Activated naive CD4-positive, alpha-beta T cell (primary cell): ENCODE measurements at places on chromosomes 13 and 19.

DNA sequence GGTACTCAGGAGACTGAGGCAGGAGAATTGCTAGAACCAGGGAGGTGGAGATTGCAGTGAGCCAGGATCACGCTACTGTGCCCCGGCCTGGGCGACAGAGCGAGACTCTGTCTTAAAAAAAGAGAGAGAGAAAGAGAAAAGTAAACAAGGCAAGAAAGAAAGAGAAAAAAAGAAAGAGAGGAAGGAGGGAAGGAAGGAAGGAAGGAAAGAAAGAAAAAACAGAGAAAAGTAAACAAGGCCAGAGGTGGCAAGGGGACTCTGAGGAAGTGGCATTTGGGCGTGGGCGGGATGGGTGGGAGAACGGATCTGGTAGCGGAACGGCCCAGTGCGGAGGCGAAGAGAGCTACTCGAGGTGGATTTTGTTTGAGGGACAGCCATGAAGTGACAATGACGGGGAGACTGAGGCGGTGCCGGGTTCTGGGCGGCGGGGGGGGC, 7.5 kb upstream of the ARRDC2 start:
- DNase-seq: no peak

DNA sequence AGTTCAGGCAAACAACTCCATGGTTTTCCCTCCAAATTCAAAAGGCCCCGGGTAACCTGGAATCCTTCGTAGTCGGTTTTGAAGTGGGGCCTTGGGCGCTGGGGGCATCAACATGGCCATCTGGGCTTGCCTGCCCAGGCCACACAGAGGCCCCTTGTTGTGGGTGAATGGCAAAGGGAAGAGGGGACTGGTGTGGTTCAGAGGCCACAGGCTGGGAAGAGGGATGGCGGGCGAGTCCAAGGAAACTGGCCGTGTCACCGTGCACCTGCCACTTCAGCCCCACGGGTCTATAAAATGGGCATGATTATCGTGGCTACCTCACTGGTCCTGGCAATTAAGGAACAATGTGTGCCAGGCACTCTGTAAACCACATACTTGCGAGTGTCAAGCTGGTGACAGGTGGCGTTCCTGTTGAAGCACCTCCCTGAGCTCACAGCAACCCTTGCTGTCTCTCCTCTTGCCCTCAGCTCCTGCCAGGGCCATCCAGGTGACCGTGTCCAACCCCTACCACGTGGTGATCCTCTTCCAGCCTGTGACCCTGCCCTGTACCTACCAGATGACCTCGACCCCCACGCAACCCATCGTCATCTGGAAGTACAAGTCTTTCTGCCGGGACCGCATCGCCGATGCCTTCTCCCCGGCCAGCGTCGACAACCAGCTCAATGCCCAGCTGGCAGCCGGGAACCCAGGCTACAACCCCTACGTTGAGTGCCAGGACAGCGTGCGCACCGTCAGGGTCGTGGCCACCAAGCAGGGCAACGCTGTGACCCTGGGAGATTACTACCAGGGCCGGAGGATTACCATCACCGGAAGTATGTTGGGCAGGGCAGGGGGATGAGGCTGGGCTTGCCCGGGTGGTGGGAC, 1.3 kb downstream of the LSR start:
- DNase-seq: no peak

GRCh38 chr13:22700246-22700887, 480.4 kb upstream of the SGCG start:
- no peak for DNase-seq

- DNase-seq: no peak
Observed at GRCh38 chr19:4284176-4284958, 5.3 kb downstream of the SHD start.

GRCh38 chr19:41364524-41365391, 809 bp upstream of the B9D2 start:
- no peak for DNase-seq

- no peak for DNase-seq
Observed at GRCh38 chr13:105908586-105908985, 626.9 kb downstream of the EFNB2 start.

DNA sequence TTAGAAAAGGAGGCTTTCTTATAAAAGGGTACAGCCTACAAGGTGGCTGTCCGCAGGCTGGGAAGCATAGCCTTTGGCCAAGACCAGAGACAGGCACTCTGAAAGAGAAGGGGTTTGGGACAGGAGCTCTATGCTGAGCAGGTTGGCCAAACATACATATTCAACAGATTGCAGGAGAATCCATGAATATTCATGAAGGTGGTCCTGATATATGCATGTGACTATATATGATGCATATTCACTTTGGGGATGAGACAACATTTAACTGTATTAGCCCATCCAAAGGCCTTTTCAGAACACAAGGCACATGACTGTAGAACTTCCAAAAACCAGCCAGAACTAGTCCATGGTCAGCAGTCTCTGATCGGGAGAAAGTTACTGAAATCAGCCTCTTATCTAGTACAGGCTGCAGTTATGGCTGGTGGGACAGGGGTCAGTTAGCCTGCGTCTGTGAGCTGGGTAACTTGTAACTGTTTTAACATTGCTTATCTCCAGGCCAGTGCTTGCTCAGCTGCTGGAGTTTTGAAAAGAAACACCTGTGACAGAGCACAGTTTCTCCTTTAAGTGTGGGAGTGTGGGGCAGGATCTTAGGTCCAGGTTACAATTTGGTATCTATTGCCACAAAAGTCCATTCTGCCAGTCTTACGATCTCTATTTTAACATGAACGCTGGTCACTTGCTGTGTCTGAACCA, 924.2 kb downstream of the UQCRFS1 start:
- DNase-seq: no peak

- no peak for DNase-seq
Observed at GRCh38 chr13:101181076-101181685, 235.1 kb downstream of the NALCN start.

- DNase-seq: no peak
Observed at GRCh38 chr19:29789007-29789406, 22.8 kb upstream of the CCNE1 start.

DNA sequence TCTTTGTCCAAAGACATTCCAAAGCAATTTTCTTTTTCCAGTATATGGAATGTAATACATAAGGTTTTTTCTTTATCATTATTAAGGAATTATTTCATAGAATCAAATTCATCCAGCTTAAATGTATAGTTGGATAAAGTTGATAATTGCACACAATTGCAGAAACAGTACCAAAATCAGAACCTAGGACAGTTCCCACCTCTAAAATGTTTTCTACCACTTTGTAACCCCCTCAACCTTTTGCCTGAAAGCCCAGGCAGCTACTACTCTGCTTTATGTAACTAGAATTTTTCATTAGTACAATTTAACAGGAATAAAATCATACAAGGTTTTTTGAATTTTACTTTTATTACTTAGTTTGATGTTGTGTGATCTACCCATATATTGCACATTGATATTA, 98.0 kb downstream of the PRR20E start:
- DNase-seq: no peak
